ENCODE measurements at places on chromosomes 11 and 22. TPM values are rescaled to one million over a fixed set of nuclear protein-coding genes. Genes with fewer than 3 reads are reported as not detected.

The MMP27 gene
- total RNA-seq = not detected

The H19 gene
- total RNA-seq = 2.8 TPM

The OR52N4 gene
- 0.63 TPM for total RNA-seq

The MDK gene
- 23.2 TPM for total RNA-seq

The CXCR5 gene
- not detected for total RNA-seq

The KRTAP5-10 gene
- not detected for total RNA-seq

The DKK3 gene
- 226 TPM for total RNA-seq

The ABTB2 gene
- total RNA-seq = 7.2 TPM

The PAX6 gene
- 34.4 TPM for total RNA-seq

The ACR gene
- not detected for total RNA-seq

The IGLL1 gene
- total RNA-seq = not detected

The RIMBP3C gene
- 1.3 TPM for total RNA-seq

The FAT3 gene
- 291 TPM for total RNA-seq

The RBMXL2 gene
- total RNA-seq = 0.31 TPM

The P4HA3 gene
- not detected for total RNA-seq

The MMP12 gene
- total RNA-seq = not detected

The DDIAS gene
- total RNA-seq = 2.5 TPM

The PANX2 gene
- 4.7 TPM for total RNA-seq

The RBX1 gene
- 62.6 TPM for total RNA-seq

The PGGHG gene
- total RNA-seq = 2.2 TPM
